CD4-positive, alpha-beta T cell treated with Interleukin-10 for 1 hour (primary cell): ENCODE measurements at places on chromosomes 2 and 18.

DNA sequence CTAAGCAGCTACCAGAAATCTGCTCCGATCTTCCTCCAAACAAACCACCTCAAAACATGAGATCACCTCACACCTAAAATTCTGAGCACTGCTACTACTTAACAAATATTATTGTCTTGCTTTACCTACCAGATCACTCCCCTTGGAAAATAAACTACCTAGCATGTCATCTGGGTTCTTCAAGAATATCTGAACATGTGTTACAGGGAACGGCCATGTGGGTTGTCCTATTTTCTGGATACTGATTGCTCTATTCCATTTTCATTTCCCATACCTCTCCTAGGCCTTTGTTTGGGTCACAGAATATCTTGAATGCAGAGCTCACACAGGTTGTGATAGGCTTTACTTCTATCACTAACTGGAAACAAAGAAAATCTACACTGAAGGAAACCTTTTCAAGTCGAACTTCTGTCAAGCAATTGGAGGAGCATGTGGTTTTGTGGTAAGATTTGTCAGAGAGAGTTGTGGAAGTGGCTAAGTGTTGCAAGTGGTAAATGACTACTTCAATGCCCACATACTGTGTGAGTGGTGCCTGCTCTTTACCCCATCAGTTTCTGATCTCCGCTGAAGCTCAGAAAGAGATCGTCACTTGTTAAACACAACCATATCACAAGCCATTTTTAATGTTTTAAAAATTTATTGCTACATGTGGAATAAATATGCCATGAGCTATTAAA lies 739.1 kb upstream of the ZEB2 start:
- DNase-seq = peak; percentile 20

DNA sequence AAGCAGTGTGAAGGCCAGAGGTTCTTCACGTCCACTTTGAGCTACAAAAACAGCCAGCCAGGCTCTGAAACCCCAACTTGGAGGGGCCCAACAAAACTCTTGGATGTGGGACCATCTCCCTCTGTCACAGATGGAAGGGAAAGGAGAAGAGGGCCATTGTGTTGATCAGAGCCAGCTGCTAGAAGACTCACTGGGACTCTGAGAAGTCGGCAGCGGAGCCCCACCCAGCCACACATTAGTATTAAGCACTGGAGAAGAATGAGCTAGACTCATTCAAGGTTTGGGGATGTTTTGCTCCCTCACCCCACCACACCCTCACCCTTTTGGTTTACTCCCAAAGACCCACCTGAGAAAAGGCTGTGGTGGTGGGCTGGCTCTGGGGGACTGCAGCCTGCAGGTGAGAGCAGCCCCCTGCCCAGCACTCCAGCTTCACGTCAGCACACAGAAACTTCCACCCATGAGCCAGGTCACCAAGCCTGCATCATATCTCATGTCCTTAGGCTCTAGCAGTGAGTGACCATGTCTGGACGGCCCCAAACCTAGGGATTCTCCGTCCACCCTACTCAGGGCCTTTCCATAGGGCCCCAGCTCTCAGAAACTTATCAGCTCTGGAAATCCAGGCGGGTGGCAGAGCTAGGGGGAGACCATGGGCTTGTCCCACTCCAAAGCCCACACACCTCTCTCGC lies 12.6 kb downstream of the TEX51 start:
- no peak for DNase-seq

- DNase-seq = no peak
Observed at GRCh38 chr2:238850091-238850490, 2.2 kb downstream of the TWIST2 start.

GRCh38 chr18:37424507-37424906 lies 141.1 kb downstream of the CELF4 start:
- no peak for DNase-seq

- DNase-seq = no peak
Observed at GRCh38 chr18:2191180-2191790, 380.0 kb downstream of the METTL4 start.

GRCh38 chr2:142180820-142181533 lies 50.2 kb upstream of the LRP1B start:
- DNase-seq = no peak

DNA sequence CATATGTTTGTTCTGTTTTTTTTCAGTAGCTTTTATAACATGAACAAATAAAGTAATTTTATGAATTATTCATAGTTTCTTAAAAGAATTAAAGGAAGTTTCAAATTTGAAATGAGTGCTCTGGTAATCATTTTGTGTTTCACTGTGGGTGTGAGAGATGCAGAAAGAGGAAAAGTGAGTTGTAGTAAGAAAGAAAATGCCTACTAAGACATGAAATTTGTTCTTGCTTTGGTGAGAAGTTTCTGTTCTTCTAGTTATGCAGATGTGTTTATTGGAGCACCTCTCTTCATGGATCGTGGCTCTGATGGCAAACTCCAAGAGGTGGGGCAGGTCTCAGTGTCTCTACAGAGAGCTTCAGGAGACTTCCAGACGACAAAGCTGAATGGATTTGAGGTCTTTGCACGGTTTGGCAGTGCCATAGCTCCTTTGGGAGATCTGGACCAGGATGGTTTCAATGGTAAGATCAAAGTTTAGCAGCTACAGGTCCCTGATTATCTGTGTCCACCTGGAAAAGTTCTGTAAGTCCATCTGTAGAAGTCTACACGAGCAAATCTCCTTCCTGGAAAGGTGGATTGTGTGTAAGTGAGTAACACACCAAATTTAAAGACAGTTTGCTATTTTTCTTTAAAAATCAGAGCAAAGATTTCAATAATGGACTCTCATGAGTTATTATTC lies 51.4 kb downstream of the ITGAV start:
- DNase-seq = no peak

- DNase-seq = no peak
Observed at GRCh38 chr2:238659231-238659630, 188.7 kb upstream of the TWIST2 start.

DNA sequence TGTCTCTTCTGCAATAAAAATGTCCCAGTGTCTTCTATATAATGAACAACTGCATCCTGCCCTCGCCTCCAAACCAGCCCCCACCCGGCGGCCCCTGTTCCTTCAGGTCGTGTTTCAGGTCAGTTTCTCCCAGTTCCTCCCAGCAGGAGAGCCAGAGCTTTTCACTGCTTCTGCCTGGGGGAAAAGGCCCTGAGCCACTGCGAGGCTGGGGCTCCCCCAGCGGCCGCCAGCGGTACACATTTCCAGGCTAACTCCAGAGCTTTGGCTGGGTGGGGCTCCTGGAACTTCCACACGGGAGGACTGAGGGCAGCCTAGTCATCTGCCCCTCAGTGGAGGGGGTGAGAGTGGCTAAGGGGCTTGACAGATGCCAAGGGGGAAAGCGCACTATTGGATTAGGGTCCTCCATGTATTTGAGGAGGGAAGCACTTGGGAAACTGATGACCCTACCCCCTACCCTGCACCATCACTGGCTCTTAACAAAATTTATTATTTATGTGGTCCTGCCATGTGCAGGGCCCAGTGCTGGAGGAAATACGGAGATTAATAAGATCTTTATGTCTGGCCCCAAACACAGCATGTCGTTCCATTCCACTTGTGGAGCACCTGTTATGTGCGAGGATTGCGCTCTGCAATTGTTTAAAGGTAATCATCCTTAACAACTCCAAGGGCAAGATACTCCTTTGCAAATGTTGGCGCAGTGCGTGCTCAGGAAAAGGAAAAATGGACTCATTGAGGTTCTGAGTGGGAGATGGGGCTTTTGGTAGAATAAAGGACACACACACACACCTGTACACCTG lies 17.3 kb upstream of the CYS1 start:
- no peak for DNase-seq

DNA sequence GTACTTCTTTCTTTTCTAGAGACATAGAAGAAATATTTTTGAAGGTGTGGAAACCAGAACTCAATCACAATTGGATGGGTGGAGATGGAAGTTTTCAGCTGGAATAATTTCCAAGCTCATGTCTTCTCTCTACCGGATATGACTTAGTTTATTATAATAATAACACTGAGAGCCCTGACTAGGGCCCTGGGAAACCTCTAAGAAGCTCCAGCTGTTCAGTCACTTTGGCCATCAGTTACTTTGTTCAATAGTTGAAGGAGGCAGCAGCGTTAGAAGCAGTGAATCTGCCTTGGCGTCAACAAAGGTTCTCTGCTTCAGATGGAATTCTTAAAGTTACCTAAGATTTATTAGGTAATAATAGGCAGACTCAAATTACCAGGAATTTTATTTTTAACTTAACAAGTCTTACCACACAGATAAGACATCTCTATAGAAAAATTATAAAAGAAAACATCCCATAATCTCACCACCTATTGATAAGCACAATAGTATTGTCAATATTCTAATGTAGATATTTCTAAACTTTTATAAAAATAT lies 293.8 kb upstream of the CHAC2 start:
- DNase-seq = no peak

- DNase-seq = no peak
Observed at GRCh38 chr2:26016012-26016705, 17.7 kb upstream of the RAB10 start.

- DNase-seq = no peak
Observed at GRCh38 chr2:181570833-181571661, 85.9 kb downstream of the CERKL start.

GRCh38 chr2:109712746-109713145 lies 81.4 kb upstream of the RGPD5 start:
- no peak for DNase-seq

- no peak for DNase-seq
Observed at GRCh38 chr2:103817746-103818145, 1036.2 kb upstream of the POU3F3 start.
